H4 (cell line): ENCODE measurements at places on chromosomes 3 and 15. TPM values are rescaled to one million over a fixed set of nuclear protein-coding genes. Genes with fewer than 3 reads are reported as not detected.
A peak's percentile ranks its signal among the peaks of the same experiment; 100 is the strongest.

DNA sequence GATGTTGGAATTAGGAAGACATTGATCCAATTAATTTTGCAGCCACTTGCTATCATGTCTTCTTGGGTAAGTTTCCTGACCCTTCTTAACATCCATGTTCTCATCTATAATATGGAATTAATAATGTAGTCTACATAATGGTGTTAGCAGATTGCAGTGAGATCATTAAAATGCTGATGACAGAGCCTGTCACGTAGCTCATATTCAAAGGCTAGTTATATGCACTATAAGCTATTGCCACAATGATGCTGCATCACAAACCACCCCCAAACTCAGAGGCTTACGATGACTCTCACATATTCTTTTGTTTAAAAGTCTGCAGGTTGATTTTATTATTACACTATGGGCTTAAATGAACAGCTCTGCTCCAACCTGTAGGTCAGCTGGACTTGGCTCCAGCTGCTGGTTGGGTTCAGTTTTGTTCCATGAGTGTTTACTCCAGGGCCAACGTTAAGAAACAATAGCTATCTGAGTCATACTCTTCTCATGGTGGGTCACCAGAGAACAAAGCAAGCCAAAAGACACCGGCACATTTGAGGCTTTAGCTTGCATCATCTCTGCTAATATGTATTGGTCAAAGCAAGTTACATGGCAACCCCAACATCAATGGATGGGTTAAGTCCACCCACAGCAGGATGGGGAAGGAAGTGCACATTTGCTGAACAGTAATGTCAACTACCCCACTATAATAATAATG, 250.0 kb upstream of the SLCO3A1 start:
- DNase-seq, result no peak

The STOML1 gene
- total RNA-seq, result 5.2 and 6.7 TPM in 2 replicates

GRCh38 chr3:128845119-128845777, 34.2 kb upstream of the ACAD9 start:
- no peak for DNase-seq

The SLC2A2 gene
- not detected in 2 replicates for total RNA-seq

GRCh38 chr15:59691194-59691805, 2.2 kb upstream of the BNIP2 start:
- peak; percentile 20 for DNase-seq
